ENCODE measurements at places on chromosomes 5 and 9. TPM values are rescaled to one million over a fixed set of nuclear protein-coding genes. Genes with fewer than 3 reads are reported as not detected.

GRCh38 chr5:34743878-34744277 is 87.8 kb downstream of the RAI14 start:
- H3K4me1 ChIP-seq: peaks cover 24% of the 10 kb centered on the region
- peaks cover 14% of the 10 kb centered on the region for H3K36me3 ChIP-seq
- DNase-seq: no peak
- no peaks in the 10 kb centered on the region for H3K27me3 ChIP-seq
- H3K27ac ChIP-seq: peak overlapping the region; percentile 47
- peak overlapping the region; percentile 20 for H3K4me3 ChIP-seq

- H3K4me3 ChIP-seq: no peak overlapping the region
- H3K36me3 ChIP-seq: no peaks in the 10 kb centered on the region
- H3K27ac ChIP-seq: no peak overlapping the region
- no peak for DNase-seq
- no peaks in the 10 kb centered on the region for H3K27me3 ChIP-seq
These were observed 472.9 kb downstream of the PRELID2 start for GRCh38 chr5:145362266-145362665.

- no peaks in the 10 kb centered on the region for H3K27me3 ChIP-seq
- peaks cover 22% of the 10 kb centered on the region for H3K4me1 ChIP-seq
- H3K27ac ChIP-seq: no peak overlapping the region
- no peak overlapping the region for H3K4me3 ChIP-seq
- peaks cover 25% of the 10 kb centered on the region for H3K36me3 ChIP-seq
These were observed 23.2 kb downstream of the RAD23B start for GRCh38 chr9:107306308-107306707.

Gene HACD4
- 1.2 TPM for polyA plus RNA-seq
